ENCODE measurements at places on chromosomes 5 and 9.

GRCh38 chr9:98168153-98168780, 24.2 kb downstream of the CORO2A start:
- no peak for DNase-seq

GRCh38 chr5:64164166-64164565, 1.5 kb upstream of the RNF180 start:
- DNase-seq, result no peak

DNA sequence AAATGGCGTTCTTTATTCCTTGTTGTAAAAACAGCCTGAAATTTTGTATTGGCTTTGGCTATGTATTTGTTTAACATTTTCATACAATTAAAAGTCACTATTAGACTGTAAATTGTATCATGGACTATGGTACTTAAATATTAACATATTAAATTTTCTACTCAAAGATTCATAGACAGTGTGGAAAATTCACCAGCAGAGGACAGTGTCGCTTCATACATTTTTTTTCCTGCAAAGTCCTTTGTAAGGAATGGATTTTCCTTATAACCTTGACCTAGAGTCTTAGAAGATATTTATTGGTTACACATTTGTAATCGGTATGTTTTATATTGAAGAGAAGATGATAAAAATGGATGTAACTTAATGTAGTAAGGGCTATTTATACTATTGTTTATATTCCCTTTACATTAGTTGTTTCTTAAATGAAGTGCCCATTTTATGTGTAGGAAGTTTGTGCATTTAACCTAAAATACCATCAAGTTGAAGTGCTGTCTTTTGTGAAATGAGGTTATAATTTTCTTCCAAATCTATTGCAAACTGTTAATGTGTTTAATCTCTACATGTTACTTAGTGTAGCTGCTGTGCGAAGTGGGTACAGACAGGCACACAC, 150.1 kb downstream of the KDM4C start:
- peak; percentile 48 for DNase-seq

DNA sequence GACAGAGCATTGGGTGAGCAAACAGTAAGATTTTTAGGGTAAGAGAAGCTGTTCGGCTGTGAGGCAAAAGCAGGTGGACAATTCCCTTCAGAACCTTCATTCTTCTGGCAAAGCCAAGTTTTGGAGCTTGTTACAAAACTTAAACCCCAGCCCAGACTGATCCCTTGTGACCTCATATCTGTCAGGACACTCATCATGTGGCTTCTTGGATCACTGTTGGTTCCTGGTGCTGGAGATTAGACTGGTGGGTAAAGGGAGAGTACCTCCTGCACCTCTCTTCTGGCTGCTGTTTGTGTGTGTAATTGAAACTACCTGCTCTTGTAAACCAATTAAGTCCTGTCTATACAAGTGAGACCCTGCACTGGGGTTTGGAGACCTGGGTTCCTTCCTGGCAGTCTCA, 21.0 kb downstream of the LARP1 start:
- DNase-seq, result no peak

Data from NCI-H2081 (cell line).